ENCODE measurements at places on chromosomes 1 and 21.

DNA sequence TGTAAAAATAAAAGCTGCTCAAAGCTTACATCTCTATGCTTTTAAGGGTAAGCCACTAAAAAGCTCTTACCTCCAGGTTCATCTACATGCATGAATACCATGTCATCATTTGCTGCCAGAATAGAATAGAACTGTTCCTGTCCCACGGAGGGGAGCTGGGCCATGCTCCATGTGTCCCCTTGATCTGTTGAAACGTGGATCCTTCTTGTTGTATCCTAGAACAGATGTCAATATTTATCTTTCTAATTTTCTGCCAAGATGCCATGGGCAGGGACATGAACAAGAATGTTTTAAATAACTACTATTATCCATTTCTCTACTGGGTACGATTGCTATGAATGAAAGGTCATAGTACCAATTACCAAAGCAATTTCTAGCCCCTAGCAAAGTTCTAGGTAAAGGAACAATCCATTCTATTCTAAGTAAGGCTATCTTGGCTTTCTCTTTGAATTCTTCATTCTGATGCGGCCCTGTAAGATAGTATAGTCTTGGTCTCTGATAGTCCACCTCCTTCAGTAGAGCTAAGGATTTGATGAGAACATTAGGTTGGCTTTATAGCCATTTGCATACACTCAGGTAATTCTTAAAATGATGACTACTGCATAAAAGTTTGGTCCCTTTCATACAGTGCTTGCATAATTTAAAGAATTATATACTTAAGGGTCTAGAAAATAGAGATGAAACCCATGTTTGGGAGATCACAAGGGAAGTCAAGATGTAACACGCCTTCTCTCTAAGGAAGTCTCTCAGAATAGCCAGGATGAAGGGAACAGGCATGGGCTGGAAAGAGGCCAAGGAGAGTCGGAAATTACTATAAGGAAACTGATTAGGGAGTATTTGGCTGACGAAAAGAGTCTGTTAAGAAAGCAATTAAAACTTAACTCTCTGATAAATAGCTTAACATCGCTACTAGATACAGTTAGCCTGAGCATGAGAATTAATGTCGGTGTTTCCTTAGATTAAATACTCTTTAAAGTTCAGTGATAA, 35.4 kb upstream of the MYBPHL start:
- no peak for DNase-seq

DNA sequence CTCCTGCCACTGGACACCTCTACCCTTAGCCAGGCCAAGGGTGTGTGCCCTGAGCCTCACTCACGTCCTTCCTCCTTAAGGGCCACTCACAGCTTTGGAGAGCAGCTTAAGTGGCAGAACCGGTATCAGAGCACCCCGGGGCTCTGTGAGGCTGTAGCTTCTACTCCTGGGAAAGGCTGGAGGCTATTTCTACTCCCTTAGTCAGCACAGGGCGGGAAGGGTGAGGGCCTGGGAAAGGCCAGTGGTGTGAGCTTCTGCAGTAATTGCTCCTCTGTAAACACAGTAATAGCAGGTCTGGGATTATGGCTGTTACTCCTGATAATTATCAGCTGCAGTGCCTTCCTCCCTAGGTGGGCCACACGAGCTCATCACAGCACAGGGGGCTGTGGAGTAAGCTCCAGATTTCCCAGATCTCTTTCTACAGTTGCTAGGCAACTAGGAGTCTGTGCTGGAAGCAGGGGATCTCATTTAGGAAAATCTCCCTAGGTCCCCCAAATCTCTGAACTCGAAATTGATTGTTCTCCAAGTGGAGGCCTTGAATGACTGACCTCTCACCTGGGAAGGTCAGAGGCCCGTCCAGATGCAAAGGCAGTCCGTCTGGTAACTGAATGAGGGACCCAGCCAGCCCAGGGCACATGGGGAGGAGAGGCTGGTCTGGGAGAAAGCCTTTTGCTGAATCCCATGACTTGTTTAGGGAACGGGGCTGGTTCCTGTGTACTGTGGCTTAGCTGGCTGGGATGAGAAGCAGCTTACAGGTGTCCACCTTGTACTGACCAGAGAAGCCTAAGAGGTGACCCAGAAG, 29.3 kb downstream of the IER5 start:
- DNase-seq = no peak

- DNase-seq = no peak
Measured at GRCh38 chr1:199205740-199206441, 567.1 kb downstream of the PTPRC start.

- DNase-seq = no peak
Measured at GRCh38 chr1:75985827-75986226, 53.6 kb upstream of the ASB17 start.

DNA sequence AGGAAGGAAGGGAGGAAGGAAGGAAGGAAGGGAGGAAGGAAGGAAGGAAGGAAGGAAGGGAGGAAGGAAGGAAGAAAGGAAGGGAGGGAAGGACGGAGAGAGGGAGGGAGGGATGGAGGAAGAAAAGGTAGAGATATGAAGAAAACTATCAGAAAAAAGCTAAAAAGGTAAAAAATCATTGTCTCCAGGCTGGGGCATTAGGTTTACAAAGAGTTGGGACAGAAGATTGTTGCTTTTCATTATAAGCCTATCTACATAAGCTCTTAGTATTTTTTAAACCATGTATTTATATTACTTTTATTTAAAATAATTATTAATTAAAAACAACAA, 7.2 kb upstream of the PINK1 start:
- no peak for DNase-seq

- no peak for DNase-seq
Measured at GRCh38 chr1:157278383-157279137, 140.4 kb upstream of the ETV3 start.

GRCh38 chr1:47767741-47768100, 229.5 kb downstream of the TRABD2B start:
- DNase-seq = no peak

DNA sequence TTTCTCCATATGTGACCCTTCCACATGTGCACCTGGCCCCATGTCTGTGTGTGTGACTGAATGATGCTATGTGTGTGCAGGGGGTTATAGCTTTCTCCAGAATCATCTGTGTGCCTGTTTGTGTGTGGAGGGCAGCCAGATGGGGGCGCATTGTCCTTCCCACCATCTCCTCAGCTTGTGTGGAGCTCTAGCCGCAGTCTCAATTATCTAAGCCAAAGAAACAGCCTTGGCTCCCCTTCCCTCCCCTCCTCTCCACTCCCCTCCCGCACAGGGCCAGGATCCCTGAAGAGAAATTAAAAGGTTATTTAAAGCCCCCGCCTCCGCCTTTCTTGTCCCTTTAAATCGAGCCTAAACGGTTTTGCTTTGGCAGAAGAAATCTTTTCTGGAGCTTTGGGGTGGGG, 1.8 kb upstream of the DMBX1 start:
- DNase-seq = no peak
